ENCODE measurements at places on chromosomes 13 and 19. TPM values are rescaled to one million over a fixed set of nuclear protein-coding genes. Genes with fewer than 3 reads are reported as not detected.

The TMEM150B gene
- not detected for total RNA-seq

The MBD3L3 gene
- total RNA-seq: not detected

The NOVA2 gene
- under 0.01 TPM for total RNA-seq

The ZNF91 gene
- 12.9 TPM for total RNA-seq

The KLK7 gene
- not detected for total RNA-seq

The UNC13A gene
- total RNA-seq: 0.28 TPM

The NTN5 gene
- not detected for total RNA-seq

The ATCAY gene
- 0.18 TPM for total RNA-seq

The YJEFN3 gene
- total RNA-seq: 0.57 TPM

The ATXN8OS gene
- not detected for total RNA-seq

The RASGRP4 gene
- total RNA-seq: not detected

The SULT2A1 gene
- not detected for total RNA-seq

The TTC9B gene
- total RNA-seq: not detected

The PBX4 gene
- total RNA-seq: 0.55 TPM

The ATP4B gene
- not detected for total RNA-seq

The GPC6 gene
- 41.4 TPM for total RNA-seq

The TEX26 gene
- 0.14 TPM for total RNA-seq

The KLF1 gene
- total RNA-seq: not detected

The CYP4F2 gene
- not detected for total RNA-seq

The CATSPERD gene
- total RNA-seq: not detected

The SYDE1 gene
- total RNA-seq: 12.2 TPM

The OVOL3 gene
- not detected for total RNA-seq

The CBY2 gene
- not detected for total RNA-seq

The OSCAR gene
- 0.18 TPM for total RNA-seq

The DCT gene
- under 0.01 TPM for total RNA-seq

The LGALS13 gene
- total RNA-seq: not detected

The OR4F17 gene
- total RNA-seq: under 0.01 TPM

The PDX1 gene
- not detected for total RNA-seq

The TUBB4A gene
- total RNA-seq: not detected

The ZNF578 gene
- 3.1 TPM for total RNA-seq

The ZIC5 gene
- not detected for total RNA-seq

The N4BP2L1 gene
- 2.0 TPM for total RNA-seq

The RAD23A gene
- total RNA-seq: 64.8 TPM

The ZSCAN4 gene
- not detected for total RNA-seq

The MAU2 gene
- total RNA-seq: 27.0 TPM

The MAMSTR gene
- 0.28 TPM for total RNA-seq

The ZNF527 gene
- total RNA-seq: 4.1 TPM

The KLK15 gene
- total RNA-seq: not detected

The EPS8L1 gene
- total RNA-seq: 0.85 TPM

The TMEM145 gene
- not detected for total RNA-seq

The CFD gene
- 61.8 TPM for total RNA-seq

The TMEM190 gene
- not detected for total RNA-seq

The ZNF221 gene
- 7.4 TPM for total RNA-seq

Data from smooth muscle cell of bladder (primary cell).